ENCODE measurements at places on chromosomes 1 and 21.

DNA sequence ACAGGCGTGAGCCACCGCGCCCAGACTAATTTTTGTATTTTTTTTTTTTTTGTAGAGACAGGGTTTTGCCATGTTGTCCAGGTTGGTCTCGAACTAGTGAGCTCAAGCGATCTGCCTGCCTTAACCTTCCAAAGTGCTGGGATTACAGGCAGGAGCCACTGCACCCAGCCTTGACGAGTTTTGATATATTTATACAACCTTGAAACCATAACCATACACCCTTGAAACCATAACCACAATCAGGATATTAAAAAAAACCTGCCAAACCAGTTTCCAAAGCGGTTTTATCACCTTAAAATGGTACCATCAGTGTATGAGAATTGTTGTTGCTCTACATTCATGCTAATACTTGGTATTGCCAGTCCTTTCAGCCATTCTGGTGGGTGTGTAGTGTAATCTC lies 3.7 kb upstream of the PHACTR4 start:
- DNase-seq = no peak

DNA sequence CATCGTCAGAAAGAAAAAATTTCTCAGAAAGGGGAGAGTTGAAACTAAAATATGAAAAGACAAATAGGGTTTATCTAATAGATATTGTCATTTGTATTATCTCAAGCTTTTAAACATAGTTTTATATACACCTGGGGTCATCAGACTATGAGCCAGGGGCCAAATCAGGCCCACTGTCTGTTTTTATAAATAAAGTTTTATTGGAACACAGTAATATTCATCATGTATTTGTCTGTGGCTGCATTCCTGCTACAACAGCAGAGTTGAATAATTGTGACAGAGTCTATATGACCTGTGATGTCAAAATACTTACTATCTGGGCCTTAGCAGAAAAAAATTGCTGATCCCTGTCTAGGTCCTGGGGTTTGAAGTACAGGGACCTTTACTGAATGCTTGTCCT lies 120.5 kb upstream of the RUNX1 start:
- DNase-seq = no peak

GRCh38 chr1:33220676-33221384 lies 35.5 kb upstream of the ZNF362 start:
- no peak for DNase-seq

DNA sequence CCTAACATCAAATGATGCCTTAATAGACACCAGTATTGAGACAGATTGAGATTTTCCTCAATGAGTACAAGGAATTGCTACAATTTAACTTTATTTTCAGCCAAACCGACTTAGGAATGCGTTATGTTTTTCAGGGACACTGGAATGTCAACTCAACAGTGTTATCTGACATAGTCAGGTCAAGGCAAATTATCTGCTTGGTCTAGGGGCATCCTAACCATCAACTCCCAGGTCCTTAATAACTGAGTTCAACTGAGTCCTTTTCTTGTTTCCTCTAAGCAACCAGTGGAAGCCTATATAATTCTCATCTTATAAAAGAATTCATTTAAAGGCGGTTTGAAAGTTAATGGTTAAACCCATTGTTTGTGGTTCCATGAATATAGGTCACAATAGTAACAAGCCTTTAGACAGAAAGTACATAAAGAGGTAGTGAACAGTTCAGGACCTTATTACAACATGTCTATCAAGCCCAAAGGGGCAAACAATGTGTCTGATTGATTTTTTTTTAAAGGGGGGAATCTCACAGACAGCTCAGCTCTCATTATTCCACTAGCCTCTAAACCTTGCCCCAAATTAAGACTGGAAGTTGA lies 32.3 kb upstream of the NR5A2 start:
- DNase-seq = no peak
